NCI-H69 (cell line): ENCODE measurements at places on chromosomes 2 and 18.

DNA sequence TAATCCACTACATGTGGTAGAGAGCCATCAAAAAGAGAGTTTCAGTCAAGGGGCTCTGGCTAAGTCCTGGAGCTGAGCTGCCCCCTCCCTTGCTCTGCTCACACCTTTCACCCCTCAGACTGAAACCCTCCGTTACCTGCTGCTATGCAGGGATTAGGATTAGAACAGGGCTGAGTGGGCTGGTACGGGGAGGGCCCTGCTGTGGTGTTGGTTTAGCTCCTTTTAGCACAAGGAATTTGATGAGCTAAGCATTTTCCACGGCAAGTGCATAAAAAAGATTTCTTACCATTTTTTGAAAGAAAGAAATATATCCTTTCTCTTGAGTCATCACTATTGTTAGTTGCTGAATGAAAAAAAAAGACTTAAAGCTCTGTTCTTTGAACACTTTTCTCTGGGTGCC lies 46.3 kb downstream of the TCF7L1 start:
- no peak for DNase-seq

GRCh38 chr2:129936334-129936934 lies 43.0 kb upstream of the RAB6C start:
- no peak for DNase-seq

- no peak for DNase-seq
These were observed 403.7 kb upstream of the MEIS1 start for GRCh38 chr2:66031236-66031635.

DNA sequence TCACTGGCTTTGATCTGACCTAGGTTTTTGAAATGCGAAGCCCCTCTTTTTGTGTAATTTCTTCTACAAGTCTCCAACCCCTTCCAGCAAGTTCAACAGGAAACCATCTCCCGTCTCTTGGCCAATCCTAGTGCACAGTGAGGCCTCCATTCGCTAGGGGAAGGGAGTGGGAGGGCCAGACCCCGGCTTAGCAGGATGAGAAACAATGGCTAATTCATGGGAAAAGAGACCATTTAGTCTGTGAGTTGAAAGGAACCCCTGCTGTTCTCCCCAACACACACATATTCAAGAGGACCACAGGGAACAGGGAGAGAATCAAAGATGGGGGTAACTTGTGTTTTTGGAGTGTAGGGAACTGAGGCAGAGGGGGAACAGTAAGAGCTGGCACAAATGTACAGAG lies 83.0 kb downstream of the RTN4 start:
- DNase-seq, result no peak

DNA sequence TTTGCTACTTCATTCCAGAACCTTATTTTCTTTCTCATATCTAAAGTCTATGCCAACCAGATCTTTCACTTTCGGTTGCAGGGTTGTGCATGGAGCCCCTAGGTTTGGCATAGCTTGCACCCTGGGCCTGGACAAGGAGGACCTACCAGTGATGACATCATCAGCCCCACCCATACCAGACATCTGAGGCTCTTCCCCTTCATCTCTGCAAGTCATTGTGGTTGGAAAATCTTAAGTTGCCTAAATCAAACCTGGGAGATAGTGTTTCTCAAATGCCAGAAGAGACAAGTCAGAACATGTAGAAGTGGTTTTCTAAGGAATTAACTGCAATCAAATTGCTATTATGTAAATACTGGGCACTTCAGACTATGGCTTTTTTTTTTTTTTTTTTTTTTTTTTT lies 363.3 kb downstream of the ZNF516 start:
- no peak for DNase-seq

GRCh38 chr2:235049719-235050118 lies 97.9 kb downstream of the SH3BP4 start:
- DNase-seq, result peak; percentile 7

DNA sequence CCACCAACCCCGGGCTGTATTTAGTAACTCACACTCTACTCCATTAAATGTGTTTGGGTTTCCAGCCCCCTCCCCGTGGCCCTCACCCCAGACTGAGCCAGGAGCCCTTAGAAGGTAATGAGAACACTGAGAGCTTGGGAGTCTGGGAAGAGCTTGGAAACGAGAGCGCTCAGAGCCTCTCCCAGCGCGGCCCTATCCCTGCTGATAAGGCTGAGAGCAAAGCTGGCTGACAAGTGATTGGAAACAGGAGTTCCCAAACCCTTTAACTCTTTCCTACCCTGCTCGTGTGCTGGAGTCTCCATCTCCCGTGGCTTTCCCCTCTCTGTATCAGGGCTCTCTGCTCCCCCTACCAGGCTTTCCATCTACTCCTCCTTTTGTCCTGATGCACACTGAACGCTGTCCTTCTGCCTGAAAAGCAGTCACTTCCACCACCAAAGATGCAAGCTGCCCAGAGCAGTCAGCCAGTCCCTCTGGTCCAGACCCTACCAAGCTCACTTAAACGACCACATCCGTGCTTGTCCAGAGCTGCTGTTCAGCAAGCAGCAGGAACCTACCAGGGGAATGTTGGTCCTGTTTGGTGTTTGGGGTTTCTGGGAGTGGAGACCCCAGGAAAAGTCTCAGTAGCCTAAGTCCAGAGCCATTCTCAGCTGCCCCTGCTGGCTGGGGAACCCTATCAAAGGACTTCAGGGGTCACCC lies 100.0 kb upstream of the PKDCC start:
- DNase-seq, result no peak

GRCh38 chr2:234269769-234270204 lies 219.3 kb downstream of the SPP2 start:
- DNase-seq, result no peak

- DNase-seq, result no peak
These were observed 23.7 kb downstream of the FN1 start for GRCh38 chr2:215411941-215412743.

GRCh38 chr18:47594621-47595086 lies 335.8 kb downstream of the SMAD2 start:
- peak; percentile 100 for DNase-seq

DNA sequence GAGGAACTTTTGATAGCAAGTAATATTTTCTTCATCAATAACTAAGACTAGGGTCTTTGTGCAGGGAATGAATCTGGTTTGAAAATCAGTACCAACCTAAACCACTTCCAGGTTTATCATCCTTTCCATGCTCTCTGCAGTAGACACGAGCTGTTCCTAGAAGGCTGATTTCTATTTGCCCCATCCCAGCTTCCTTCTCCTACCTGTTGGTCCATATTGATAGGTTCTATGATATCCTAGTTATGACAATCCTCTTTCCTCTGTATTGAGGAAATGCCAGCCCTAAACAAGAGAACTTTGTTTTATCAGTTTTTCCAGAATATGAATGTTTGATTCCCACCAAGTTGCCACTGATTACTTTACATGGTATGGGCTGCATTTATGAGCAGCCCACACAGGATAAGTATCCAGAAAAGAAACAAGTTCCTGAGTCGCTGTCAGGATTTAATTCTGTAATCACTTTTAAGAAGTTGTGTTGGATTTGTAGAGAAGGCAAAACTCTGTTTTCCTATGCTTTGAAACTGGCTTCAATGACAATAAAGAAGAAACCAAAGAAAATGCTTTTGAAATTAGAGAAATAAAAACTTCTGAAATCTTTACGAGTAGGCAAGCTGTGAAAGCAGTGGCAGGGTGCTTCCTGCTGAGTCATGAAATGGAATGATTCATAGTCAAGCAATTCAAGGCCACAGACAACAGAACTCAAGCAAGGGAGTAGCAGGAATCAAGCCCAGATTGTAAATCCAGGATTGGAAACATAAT lies 37.3 kb upstream of the TANK start:
- no peak for DNase-seq

GRCh38 chr18:44590956-44591670 lies 89.6 kb upstream of the SETBP1 start:
- no peak for DNase-seq
